ENCODE measurements at places on chromosomes 3 and 15. TPM values are rescaled to one million over a fixed set of nuclear protein-coding genes. Genes with fewer than 3 reads are reported as not detected.

GRCh38 chr3:57942388-57942787 is 65.8 kb upstream of the FLNB start:
- no peak for DNase-seq

GRCh38 chr3:8470801-8471200 is 30.8 kb upstream of the LMCD1 start:
- DNase-seq, result no peak

The GOLGA8K gene
- 0.32 TPM for total RNA-seq

The DISP2 gene
- 0.54 TPM for total RNA-seq

GRCh38 chr3:58332575-58333188 is at the start of gene PXK:
Gene PXK (plus strand): TSS chr3:58332892. CDS start chr3:58332989, 97 bp downstream.
- DNase-seq, result peak; percentile 83

The SLC6A20 gene
- total RNA-seq, result not detected

DNA sequence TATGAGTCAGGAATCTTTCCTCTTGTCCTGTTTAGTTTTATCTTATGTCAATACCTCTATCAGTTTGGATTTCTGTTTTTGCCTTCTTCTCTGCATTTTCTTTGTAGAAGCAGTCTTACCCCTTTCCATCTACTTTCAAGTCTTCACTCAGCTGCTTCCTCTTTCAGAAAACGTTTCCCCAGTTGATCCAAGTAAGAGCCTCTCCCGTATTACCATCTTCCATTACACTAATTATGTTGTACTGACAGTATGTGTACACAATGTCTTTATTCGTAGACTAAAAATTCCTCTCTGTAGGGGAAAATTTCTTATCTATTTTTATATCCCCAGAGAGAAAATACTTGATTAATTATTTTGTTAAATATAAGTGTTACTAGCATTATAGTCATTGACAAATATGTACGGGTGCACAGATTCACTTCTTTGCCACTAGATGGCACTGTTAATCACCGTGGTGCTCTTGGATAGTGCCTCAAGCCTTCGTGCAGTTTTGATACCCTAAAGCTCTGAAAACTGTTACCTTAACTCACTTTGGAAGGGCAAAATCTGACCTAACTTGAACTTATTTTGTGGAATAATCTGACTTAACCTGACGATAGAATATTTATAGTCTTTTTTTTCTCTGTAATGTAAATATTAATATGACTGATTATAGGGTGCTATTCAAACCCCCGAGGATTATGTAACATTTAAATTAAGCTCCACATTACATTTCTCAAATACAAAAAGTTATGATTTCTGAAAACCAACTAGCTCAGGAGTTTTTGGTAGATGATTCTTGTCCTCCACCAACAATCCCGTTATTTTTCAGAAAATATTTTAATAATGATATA is 74.2 kb upstream of the POU1F1 start:
- no peak for DNase-seq

DNA sequence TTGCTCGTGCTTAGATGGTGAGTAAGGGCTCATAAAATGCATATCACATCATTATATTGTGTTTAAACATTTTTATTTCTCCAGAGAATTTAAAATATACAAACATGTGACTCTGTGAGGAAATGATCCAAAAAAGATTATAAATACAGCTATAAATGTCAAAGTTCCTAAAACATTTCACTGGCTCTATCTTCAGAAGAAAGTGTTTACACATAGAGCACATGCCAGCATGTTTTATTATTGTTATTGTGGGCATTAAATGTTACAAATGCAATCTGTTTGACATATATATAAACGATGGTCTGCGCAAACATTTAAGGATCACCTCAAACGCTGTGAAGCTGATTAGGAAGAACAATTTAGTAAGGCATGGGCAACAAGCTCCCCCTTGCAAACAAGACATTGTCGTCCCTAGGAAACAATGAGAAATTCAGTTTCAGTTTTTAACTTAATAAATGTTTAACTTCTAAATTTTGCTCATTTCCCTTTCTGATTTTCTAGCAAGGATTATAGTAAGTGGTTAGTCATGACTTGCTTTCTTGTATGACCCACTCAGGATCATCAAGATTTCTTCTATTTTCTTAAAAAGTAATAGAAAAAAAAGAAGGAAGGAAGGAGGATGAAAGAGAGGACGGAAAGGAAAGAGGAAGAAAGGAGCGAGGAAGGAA is 207.5 kb downstream of the SATB1 start:
- DNase-seq, result no peak

GRCh38 chr3:52067046-52067445 is 10.7 kb upstream of the DUSP7 start:
- no peak for DNase-seq

- no peak for DNase-seq
Observed at GRCh38 chr3:63611382-63611781, 41.1 kb upstream of the SNTN start.

DNA sequence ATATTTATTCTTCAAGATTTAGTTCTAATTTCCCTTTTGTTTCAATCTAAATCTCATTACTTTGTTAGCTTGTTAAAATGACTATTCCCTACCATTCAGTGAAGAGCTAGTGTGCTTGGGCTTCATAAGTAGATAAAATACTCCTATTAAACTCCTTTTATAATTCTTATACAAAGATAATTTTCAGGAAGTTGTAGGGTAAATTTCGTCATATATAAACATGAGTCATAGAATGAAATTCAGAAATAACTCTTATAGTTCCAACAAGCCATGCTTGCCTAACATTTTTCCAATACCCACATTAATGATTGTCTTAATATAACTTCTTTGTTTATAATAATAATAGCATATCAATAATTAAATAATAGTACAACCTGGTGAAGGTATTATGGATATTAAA is 407.3 kb downstream of the NAALADL2 start:
- no peak for DNase-seq

The SNTN gene
- not detected for total RNA-seq

DNA sequence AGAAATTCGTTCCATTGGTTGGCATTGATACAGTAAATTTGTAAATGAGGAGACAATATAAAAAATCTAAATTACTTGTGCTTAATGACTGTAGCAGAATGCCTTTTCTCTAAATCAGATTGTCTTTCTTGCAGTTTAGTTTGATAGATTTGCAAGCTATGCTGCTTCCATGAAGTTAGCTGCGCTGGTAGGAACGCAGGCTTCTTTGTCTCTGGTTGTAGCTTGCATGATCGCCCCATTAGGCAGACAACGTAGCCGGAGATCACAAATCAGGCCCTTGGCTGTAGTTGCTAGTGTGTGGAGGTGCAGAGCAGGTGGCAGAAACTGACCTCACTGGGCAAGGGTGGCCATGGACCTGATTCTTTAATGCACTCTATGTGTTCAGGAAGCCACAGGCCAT is 6.1 kb downstream of the ZIC1 start:
- DNase-seq, result no peak

DNA sequence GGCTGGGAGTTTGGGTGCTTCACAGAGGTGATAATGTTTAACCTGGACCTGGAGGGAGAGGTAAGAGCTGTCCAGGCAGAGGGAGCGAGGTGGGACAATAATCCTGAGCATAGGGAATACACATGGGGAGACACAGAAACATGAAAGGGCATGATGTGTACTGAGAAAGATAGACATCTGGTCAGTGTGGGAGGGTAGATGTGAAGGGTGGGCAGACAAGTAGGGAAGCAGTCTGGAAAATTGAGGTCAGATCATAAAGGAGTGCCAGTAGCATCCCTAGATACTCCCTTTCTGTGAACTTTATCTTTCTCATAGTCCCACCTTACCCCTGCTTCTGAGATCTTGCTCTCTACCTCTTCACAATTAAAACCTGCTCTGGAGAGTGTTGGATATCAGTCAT is 12.0 kb upstream of the GLCE start:
- DNase-seq, result no peak

GRCh38 chr15:35136321-35137189 is 51.5 kb upstream of the NANOGP8 start:
- DNase-seq, result no peak

The SLC12A1 gene
- total RNA-seq, result not detected

DNA sequence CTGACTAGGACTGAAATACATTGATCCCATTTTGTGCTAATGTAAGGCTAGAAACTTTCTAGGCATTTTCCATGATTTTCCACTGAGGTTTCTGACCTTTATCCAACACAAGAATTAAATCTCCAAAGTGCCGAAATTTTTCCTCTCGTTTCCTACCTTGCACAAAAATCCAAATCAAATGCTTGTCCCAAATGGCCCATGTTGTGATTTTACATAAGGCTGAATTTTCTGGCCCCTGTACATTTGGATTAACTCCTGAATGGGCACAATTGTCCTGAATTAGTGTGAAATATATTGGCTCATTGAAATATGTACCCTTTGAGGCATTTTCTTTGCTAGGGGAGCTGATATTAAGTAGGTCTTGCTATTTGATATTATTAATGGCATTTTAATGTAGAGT is 105.6 kb upstream of the CBLB start:
- no peak for DNase-seq

DNA sequence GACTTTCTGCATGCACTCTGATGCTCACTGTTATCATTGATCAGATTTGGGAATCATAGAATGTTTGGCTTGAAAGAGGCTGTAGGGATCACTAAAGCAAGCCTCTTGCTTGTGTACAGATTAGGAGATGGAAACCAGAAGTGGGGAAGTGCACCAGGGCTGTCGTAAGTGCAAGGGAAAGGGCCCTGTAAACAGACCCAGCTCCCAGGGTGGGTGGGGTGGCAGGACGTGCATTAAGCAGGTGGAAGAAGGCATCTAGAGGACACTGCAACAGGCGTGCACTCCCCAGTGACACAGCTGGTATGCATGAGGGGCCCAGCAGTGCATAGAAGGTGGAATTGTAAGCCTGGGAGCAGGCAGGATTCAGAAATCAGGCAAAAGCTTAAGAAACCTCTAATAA is 58.0 kb upstream of the SLC7A14 start:
- DNase-seq, result no peak

DNA sequence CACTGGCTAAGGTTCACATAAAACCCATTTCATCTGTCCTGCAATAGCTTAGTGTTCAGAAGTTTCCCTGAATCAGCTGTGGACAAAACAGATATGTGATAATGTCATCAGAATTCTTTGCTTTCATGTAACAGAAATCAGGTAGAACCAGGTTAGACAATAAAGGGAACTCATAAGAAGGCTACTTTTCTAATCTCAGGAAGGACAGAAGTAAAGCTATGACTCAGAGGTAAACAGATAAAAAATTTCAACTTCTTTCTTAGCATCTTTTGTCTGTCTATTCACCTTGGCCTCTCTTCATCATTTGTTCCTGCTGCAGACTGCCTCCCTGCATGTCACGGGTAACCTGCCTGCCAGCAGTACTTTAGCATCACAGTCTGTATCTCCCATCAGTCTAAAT is 643.1 kb downstream of the MECOM start:
- DNase-seq, result no peak

The IGSF11 gene
- total RNA-seq, result 0.18 TPM

The SEMA7A gene
- total RNA-seq, result 102 TPM

- no peak for DNase-seq
Observed at GRCh38 chr15:48719668-48720067, 74.2 kb upstream of the FBN1 start.

- no peak for DNase-seq
Observed at GRCh38 chr3:1057436-1057835, 35.4 kb upstream of the CNTN6 start.

The APOD gene
- 3.4 TPM for total RNA-seq

- no peak for DNase-seq
Observed at GRCh38 chr3:71429597-71429988, 153.9 kb downstream of the FOXP1 start.

The SEMA6D gene
- not detected for total RNA-seq

DNA sequence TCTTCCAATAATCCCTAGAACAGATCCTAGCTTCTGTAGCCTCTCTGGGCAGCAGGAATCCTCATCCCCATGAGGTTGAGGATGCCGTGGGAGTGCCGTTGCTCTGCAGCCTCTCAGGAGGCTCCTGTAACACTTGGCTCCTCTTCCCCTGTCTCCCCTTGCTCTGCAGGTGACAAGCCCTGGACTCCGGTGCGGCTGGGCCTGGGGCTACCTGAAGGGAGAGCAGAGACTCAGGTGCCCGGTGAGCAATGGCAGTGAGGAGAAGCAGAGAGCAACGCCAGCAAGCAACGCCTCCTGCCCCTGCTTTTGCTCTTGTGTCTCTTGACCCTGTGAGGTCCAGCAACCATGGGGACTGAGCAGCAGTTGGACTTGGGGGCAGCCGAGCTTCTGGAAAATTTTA is 91.2 kb downstream of the CEMIP start:
- no peak for DNase-seq

DNA sequence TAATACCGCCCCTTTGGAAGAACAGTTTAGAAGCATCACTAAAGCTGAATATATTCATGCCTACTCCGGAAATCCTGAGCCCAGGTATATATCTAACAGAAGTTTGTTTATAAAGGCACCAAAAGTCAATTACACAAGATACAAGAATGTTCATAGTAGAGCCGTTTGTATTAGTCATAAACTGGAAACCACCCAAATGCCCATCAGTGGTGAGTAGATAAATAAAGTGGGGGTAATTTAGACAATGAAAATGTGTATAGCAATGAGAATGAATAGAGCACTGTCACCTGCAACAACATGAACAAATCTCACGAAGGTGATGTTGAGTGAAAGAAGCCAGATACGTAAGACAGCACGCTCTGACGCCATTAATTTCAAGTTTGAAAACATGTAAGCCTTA is 68.3 kb upstream of the GLCE start:
- DNase-seq, result no peak

DNA sequence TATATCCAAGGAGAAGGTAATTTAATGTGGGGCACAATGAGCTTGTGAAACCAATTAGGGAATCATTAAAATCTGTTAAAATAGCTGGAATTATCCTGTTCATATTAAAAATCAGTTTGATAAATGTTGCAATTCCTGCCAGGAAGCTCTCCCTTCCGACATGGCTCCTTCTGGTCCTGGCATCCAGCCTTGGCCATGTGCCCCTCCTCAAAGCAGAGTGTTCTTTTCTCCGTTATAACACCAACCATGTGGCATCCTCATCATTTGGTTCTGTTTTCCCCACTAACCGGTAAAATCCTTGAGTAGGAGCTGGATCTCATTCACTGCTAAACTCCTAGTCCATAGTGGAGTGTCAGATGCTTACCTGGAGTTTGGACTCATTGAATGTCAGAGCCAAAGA is 127.2 kb downstream of the ARNT2 start:
- DNase-seq, result no peak

- no peak for DNase-seq
Observed at GRCh38 chr15:69410248-69410874, 3.8 kb upstream of the KIF23 start.

The CDCP1 gene
- 1.2 TPM for total RNA-seq

The CLEC3B gene
- total RNA-seq, result not detected

DNA sequence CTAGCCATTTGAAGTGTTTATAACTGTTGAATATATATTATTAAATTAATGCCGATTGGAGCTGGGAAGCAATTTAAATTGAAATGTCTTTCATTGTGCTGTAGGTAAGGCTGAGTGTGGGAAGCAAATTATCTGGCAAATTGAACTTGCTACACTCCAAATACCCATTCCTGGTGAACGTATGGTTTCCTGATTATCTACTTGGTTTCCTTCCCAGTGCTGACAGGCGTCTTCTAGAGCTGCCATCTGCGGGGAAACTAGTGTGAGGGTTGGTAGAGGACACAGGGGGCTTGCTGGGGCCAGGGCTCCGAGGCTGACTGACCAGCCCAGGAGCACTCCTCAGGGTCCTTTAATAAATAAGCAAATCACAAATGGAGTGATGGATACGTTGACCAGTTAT is 581.4 kb upstream of the LMCD1 start:
- DNase-seq, result no peak

All from activated T-helper 1 cell treated with anti-CD3 and anti-CD28 coated beads, Interleukin-12 subunit alpha, Interleukin-12 subunit beta, Interleukin-2, Interleukin-4 antibody, amounts not matched to agents 30 ng/mL and 10 ng/mL and 1 ng/mL, durations not matched to agents 14 hours and 24 hours and 36 hours (primary cell).